ENCODE measurements at places on chromosomes 16 and 17. TPM values are rescaled to one million over a fixed set of nuclear protein-coding genes. Genes with fewer than 3 reads are reported as not detected.

The HS3ST3B1 gene
- total RNA-seq = 0.29 TPM

The HOXB8 gene
- 2.9 TPM for total RNA-seq

The PYY gene
- total RNA-seq = not detected

The KIF1C gene
- 86.4 TPM for total RNA-seq

The KRT222 gene
- total RNA-seq = not detected

The STX1B gene
- 0.27 TPM for total RNA-seq

The ITGAX gene
- total RNA-seq = 0.27 TPM

The MT1M gene
- total RNA-seq = 2.4 TPM

The TBC1D26 gene
- not detected for total RNA-seq

The MEFV gene
- not detected for total RNA-seq

Data from thoracic aorta endothelial cell (primary cell).